ENCODE measurements at places on chromosomes 4 and X.

GRCh38 chr4:91058345-91058744 is 931.2 kb downstream of the CCSER1 start:
- no peak for DNase-seq

- no peak for DNase-seq
Observed at GRCh38 chr4:141220271-141220670, 424 bp upstream of the ZNF330 start.

DNA sequence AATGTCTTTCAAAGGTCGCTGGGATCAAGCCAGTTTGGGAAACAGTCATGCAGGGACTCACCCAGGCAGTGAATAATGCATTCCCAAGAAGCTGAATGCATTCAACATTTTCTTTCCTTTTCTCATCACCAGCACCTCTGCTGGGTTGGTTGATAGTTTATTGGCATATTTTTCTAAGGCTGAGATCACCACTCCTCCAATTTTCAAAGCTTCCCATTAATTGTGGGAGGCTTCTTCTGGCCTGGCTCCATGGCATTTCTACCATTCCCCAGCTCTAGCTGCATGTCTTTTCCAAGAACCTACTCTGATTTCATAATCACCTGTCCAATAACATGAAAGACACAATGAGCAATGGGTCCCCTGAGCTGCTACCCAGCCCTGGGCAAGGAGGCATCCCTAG is 35.8 kb downstream of the CHRDL1 start:
- no peak for DNase-seq

- DNase-seq, result no peak
Observed at GRCh38 chrX:38804682-38805431, 3.6 kb downstream of the MID1IP1 start.

DNA sequence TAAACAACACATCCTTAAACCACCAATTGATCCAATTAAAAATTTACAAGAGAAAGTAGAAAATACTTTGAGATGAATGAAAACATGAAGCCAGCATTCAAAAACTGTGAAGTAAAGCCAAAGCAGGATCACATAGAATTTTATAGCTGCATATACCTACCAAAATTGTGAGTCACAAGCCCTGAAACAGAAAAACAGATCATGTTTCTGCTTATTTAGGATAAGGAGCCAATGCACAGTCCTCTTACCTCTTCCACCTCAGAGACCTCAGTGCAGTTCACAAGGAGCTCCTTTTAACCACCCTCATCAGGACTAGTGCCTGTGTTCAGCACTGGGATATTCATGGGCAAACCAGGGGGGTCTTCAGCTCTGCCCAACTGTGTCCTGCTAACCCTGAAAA is 386.7 kb downstream of the TECRL start:
- no peak for DNase-seq

- DNase-seq, result peak; percentile 3
Observed at GRCh38 chrX:41009850-41010846, 75.1 kb upstream of the USP9X start.

Measured in stimulated activated CD8-positive, alpha-beta memory T cell treated with anti-CD3 and anti-CD28 coated beads, Interleukin-7, amount 100 ng/mL, for 1 hour (primary cell).